ENCODE measurements at places on chromosomes 12 and 14.

DNA sequence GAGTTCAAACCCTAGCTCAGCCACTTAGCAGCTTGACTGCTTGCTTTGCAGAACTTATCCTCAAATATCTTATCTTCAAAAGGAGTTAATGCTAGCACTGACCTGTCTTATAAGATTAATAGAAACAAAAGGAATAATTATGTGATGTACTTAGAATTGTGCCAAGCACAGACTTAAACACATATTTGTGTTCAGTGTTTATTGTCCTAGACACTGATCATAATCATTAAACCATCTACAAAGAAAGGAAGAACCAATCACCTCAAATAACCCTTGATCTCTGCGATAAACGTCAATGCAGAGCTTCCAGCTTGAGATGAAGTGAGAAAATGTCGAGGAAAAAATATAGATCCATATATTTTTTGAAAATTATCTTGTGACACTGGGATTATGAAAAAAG is 73.1 kb downstream of the ATXN7L3B start:
- no peaks in the 10 kb centered on the region for H3K27me3 ChIP-seq
- no peak overlapping the region for H3K4me3 ChIP-seq
- no peaks in the 10 kb centered on the region for H3K4me1 ChIP-seq
- DNase-seq = no peak
- no peaks in the 10 kb centered on the region for H3K36me3 ChIP-seq

- no peak overlapping the region for H3K4me3 ChIP-seq
- no peak for DNase-seq
- no peak overlapping the region for H3K27ac ChIP-seq
- H3K36me3 ChIP-seq = no peaks in the 10 kb centered on the region
These were observed 24.2 kb downstream of the CCDC92 start for GRCh38 chr12:123948401-123948795.

- no peak overlapping the region for H3K27ac ChIP-seq
- no peak overlapping the region for H3K4me3 ChIP-seq
- no peaks in the 10 kb centered on the region for H3K36me3 ChIP-seq
- H3K4me1 ChIP-seq = no peaks in the 10 kb centered on the region
- no peaks in the 10 kb centered on the region for H3K27me3 ChIP-seq
- DNase-seq = no peak
These were observed 114.2 kb downstream of the DAD1 start for GRCh38 chr14:22474730-22475351.

DNA sequence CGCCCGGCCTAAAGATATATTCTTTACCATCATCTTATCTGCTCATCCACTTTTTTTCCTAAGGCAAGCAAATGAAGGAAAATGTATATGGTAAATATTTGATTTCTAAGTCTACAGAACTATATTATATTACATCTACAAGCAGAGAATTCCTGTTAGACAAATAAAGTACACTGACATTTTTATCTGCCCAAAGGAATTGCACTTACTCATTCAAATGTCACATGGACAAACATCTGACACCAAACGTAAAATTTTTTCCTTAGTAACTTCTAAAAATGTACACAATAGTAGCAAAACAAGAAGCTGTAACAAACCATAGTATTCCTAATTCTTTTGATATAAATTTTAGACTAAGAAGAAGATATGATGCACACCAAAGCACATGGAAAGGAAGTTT is 51.0 kb downstream of the SPPL3 start:
- H3K4me1 ChIP-seq = peaks cover 3% of the 10 kb centered on the region
- H3K27ac ChIP-seq = no peak overlapping the region
- no peaks in the 10 kb centered on the region for H3K27me3 ChIP-seq
- H3K4me3 ChIP-seq = no peak overlapping the region
- DNase-seq = no peak
- H3K36me3 ChIP-seq = no peaks in the 10 kb centered on the region

DNA sequence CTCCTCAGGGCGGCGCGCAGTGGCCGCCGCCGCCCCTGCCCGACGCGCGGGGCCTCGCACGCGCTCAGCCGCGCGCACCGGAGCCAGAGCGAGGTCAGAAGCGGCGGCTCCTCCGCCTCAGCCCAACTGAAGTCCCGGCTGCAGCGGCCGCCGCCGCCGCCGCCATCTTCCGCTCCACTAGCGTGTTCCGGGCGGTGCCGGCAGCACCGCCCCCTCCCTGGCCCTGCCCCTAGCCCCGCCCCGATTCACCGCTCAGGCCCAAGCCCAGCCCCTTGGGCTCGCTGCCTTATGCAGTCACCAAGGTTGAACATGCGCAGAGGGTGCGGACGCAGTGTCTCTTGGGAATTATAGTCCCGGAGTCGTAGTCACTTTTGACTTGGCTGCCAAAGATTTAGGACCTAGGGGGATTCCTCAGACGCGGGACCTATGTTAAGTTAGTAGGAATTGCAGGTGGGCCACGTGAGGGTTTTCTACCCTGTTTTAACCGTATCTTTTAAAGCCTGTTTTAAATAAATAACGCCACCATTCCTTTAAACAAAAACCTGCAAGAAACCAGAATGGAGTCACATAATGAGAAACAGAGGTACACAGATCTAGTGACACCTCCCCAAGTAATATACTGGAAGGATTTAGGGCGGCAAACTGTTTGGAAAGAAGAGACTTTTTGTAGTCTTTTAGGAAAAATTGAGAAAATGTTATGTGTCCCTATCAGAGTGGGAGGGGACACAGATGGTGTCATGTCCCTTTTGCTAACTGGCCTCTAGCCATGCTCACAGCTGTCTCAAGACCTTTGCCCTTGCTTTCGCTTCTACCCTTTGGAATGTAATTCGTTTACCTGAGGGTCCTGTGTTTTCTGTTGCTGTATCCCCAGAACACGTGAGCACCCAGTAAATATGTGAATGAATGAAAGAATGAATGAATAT is at the start of gene PPTC7:
Gene PPTC7 (minus strand): TSS at position 182 of the 923 bp plus-strand sequence. CDS start 287 bp downstream, outside the sequence.
- H3K27me3 ChIP-seq = no peaks in the 10 kb centered on the region
- peaks cover 3% of the 10 kb centered on the region for H3K4me1 ChIP-seq
- peak within 1 kb of the TSS; percentile 84 for H3K4me3 ChIP-seq
- H3K27ac ChIP-seq = peak within 1 kb of the TSS; percentile 75
- no peaks in the 10 kb centered on the region for H3K36me3 ChIP-seq

- H3K27ac ChIP-seq = peak overlapping the region; percentile 65
- no peaks in the 10 kb centered on the region for H3K36me3 ChIP-seq
- H3K27me3 ChIP-seq = no peaks in the 10 kb centered on the region
- H3K4me3 ChIP-seq = no peak overlapping the region
These were observed 13.2 kb upstream of the SERPINA3 start for GRCh38 chr14:94598816-94599655.

DNA sequence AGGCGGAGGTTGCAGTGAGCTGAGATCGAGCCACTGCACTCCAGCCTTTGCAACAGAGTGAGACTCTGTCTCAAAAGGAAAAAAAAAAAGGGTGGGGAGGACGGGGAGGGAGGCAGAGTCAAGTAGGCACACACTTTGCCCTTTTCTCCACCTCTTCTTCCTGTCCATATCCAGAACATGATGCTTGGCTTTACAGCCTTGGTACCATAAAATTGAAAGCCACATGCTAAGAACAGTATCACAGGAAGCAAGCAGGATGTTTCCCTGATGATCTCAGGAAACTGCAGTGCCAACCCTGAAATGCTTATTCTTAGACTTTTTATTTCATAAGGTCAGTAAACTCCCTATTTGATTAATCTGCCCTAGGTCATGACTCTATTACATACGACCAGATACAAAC is 32.5 kb upstream of the YAF2 start:
- no peaks in the 10 kb centered on the region for H3K36me3 ChIP-seq
- H3K4me3 ChIP-seq = no peak overlapping the region
- H3K4me1 ChIP-seq = no peaks in the 10 kb centered on the region
- no peak for DNase-seq
- no peak overlapping the region for H3K27ac ChIP-seq

DNA sequence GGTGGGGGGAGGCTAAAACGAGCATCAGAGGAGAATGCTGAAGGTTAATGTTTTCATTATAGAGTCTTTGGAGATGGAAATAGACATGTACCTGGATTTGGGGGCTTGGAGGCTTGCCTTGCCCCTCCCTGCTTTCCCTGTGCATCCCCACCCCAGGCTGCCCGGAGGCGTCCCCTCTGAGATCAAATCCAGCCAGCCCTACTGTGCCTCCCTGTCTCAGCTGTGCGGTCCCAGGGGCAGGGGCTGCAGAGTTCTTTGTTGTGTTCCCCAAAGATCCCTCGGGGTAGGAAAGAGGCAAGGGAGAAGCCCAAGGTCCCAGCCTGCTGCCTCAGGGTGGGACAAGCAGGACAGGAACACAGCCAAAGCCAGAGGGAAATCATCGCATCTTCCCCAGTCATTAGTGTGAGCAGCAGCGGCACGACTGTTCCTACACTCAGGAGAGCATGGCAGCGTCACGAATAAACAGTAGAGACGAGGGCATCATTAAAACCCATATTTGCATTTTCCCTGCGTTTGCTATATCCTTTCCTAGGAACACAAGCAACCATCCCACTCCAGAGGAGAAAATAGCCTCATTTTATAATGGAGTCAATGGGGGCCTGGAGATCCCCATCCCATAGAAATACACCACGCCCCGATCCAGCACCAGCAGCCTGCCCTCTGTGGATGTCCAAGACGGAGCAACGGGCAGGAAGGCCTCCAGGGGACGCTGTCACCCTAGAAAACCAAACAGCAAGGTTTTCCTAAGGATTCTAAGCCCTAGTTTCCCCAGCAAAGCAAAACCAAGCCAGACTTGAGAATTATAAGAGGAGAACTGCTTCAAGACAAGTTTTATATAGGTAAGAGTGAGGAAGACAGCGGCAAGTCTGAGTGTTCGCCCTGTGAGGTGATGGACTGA is 32.4 kb downstream of the ANO2 start:
- H3K4me1 ChIP-seq = no peaks in the 10 kb centered on the region
- no peak overlapping the region for H3K27ac ChIP-seq
- no peak for DNase-seq
